Epithelial cell of esophagus (primary cell): ENCODE measurements at places on chromosomes 11 and 22.

DNA sequence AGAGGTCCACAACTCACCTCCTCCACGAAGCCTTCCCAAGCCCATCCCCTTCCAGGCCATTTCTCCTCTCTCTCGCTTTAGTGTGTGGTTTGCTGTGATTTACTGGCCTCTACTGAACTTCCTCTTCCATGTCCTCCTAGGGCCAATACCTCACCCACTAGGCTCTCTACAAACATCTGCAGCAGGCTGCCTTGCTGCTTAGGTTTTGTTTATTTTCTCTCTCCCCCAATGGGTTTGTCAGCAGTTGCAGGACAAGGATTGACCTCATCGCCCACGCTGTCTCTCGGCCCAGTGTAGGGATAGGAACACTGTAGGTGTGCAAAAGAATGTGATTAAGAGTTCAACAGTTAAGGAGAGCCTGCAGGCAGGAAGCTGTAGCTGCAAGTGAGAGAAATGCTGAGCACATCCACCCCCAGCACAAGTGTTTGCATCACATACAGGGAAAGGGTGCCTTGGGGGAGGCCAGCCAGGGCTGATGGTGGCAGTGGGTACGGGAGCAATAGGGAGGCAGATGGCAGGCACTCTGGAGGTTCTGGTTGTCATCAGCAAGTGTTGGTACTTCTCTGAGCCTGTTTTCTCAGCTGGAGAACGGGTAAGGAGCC is 1.4 kb downstream of the PC start:
- DNase-seq = peak; percentile 78

DNA sequence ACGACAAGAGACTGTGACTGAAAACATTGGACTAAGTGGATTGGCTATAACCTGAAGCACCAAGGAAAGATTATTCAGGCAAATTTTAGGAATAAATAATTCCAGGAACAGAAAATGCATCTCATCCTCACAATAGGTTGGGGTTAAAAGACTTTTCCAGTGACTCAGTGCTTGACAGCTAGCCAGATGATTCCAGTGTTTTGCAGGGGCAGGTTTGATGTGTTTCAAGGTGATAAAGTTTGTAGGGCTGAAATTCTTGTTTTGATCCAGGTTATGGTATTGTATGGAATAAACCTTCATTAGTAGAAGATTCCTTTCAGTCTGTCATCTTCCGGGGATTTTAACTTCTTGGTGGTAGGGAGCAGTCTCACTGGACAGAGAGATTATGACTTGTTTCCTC is 2.3 kb downstream of the EXT2 start:
- DNase-seq = peak; percentile 79

GRCh38 chr11:132475026-132475425 is 1057.3 kb downstream of the OPCML start:
- no peak for DNase-seq

- DNase-seq = no peak
These were observed 2.1 kb upstream of the DRD2 start for GRCh38 chr11:113477321-113477720.

DNA sequence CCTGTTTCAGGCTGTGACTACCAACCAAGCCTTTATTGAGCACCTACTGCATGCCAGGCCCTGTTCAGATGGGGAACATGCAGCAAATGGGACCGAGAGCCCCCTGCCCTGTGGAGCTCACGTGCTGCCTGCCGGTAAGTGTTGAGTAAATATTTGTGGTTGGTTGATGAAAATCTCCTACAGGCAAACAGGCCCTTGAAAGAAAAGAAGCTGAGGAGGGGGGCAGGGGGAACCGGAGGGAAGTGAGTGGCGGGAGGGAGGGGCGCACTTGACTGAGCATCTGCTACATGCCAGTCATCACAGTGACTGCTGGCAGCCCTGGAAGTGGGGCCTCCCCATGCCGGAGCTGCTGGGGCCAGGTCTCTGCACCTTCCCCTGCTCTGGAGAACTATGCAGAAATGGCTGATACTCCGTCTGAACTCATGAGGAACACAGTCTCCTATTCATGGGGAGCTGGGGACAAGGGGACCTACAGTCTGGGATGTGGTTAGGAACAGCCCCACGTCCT is 34.2 kb downstream of the MACROD1 start:
- DNase-seq = no peak
